ENCODE measurements at places on chromosomes 1 and 21.
A peak's percentile ranks its signal among the peaks of the same experiment; 100 is the strongest.

GRCh38 chr1:212773011-212773410 lies 18.6 kb downstream of the NSL1 start:
- no peak for DNase-seq

- peak; percentile 70 for DNase-seq
Observed at GRCh38 chr1:170670802-170671628, 7.1 kb downstream of the PRRX1 start.

DNA sequence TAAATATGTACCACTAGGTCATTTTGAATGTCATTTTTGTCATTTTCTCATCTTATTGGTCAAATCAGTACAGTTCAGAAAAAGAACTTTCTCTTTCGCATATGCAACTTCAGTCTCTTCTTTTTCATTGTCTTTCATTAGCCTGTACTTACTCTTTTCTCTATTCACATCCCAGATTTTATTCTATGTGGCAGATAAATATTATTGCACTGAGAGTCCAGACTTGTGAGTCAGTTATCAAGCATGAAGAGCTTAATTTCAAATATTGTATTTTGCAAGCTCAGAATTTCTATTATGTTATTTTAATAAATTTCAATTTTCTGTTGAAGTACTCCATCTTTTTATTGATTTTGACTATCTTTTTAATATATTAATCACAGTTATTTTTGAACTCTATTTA lies 105.2 kb upstream of the PALMD start:
- peak; percentile 29 for DNase-seq

DNA sequence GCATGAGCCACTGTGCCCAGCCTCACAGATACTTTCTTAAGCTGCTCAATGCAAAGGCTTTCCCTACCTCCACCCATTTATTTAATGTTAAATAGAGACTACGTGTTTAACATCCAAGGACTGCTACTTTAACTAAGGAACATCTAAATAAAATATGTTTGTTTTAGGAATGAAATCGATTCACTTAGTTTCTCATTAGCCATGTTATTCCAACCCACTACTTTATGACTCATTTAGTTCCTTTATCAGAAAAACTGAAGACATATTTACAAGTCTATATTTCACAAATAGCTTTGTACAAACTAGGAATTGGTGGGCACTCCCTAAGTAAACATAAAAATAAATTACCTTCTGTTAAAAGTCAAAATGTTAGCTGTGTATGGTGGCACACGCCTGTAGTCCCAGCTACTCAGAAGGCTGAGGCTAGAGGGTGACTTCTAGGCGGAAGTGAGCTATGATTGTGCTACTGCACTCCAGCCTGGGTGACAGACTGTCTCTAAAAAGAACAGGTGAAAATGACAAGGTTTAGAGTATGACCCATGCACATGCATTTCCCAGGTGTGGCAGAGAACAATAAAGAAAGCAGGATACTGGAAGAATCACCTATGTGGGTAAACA lies 39.9 kb upstream of the AK4 start:
- DNase-seq = no peak

- DNase-seq = peak; percentile 28
Observed at GRCh38 chr1:160149716-160150115, 1.7 kb upstream of the ATP1A4 start.

DNA sequence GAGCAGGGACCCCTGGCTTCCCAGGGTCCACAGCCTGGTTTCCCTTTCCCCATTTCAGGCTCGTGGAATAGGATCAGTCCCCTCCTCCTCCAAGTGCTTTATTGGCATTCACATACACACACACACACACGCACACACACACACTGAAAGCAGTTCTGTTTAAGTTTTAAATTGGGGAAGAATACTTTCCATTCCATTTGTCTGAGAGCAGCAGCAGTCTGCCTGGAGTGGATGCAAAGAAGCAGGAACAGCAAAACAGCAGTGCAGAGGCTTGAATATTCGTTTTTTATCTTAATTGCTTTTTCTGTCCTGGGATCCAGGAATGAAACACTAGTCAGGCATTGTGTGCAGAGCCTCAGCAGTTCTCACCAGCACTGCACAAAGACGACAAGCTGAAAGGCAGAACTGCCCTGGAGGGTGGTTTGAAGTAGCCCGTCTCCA lies 7.1 kb downstream of the CYB561D1 start:
- DNase-seq = no peak

DNA sequence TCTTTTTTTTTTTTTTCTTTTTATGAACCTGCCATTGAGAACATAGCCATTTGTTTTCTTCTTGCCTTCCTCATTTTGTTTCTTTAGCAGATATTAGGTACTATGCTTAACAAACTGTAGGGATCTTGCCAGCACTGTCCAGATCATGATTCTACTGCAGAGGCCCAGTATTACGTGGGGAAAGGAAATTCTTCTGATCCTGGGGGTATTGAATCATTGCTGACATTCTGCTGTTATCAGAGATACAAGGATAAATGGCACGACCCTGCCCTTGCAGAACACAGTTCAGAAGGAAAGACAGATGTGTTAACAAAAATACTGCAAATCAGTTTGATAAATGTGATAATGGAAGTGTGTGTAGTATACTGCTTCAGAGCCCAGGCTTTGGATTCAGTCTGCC lies 56.2 kb downstream of the BTBD8 start:
- peak; percentile 39 for DNase-seq

DNA sequence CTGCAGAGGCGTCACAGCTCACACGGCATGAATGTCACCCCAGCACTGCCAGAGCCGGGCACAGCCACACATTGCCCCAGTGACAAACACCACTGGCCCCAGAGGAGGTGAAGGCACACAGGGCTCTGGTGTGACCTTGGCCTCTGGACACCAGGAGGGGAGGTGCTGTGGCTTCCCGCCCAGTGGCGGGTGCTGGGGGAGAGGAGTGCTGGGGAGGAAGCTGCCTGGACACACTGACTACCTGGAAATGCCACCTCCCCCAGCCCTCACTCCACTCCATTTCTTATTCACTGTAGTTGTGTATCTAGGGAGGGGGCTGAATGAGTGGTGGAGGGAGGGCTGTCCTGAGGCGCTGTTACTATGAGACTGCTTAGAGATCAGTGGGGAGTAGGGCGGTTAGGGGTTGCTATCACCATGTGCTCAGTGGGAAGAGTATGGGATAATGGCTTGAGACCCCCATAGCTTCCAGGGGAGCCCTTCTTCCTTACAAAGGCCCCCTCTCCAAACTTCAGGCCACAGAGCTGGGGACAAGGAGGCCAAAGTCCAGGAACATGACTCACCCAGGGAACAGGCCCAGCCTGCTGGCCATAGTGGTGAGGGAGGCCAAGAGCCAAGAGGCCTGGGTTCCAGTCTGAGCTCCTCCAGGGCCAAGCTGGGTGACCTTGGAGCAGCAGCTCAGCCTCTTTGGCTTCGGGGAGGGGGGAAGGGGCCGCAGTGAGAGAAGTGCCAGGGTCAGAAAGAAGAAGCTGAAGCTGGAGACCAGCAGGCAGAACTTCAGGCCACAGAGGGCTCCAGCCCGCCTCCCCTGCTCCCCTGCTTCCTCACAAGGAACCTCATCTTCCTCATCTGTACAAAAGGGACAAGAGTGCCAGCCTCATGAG lies 40.1 kb downstream of the AHDC1 start:
- peak; percentile 52 for DNase-seq

DNA sequence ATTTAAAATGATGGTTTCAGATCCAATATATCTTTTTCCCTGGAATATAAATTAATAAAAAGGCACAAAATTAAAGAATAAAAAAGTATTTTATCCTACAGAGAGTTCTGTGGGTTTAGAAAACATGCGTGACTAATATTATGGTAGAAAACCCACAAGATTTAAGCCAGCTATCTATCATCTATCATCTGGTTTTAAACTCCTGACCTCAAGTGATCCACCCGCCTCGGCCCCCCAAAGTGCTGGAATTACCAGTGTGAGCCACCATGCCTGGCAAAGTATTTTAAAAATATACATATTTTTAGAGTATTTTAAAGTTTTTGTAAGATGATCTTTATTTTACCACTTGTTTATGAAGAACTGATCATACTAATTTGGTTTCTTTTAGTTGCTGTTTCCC lies 79.5 kb downstream of the NRIP1 start:
- DNase-seq = no peak

GRCh38 chr1:205506409-205507200 lies 2.1 kb downstream of the CDK18 start:
- DNase-seq = no peak

DNA sequence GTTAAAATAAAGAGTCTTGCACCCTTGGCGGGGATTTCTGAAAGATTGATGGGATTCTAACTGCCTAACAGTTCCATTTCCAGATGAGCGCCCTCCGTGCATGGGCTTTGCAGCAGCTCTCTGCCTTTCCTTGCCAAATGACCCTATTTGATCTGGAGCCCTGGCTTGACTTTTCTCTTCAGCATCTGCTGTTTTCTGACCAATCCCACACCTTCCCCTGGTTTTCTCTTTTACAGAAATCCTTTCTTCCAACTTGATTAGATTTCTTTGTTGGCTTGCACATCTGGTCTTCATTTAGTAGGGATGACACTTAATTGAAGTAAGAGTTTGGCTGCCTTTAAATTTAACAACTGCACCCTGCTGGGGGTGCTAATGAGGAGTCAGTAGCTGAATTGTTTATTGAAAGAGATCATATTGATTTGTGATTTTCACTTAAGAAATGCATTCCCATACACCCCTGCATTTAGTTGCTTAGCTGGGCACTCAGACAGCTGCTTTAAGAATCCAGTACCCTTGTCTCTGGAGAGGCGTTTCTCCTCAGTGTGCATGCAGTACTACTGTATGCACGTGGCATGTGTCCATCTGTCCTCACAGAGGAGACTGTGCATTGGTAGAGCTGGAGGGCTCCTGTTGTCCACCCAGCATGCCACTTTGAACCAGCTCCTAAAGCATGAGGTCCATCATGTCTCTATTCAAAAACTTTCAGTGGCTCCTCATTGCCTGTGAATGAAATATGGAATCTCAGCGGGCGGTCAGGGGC lies 99.7 kb downstream of the NOS1AP start:
- DNase-seq = no peak

DNA sequence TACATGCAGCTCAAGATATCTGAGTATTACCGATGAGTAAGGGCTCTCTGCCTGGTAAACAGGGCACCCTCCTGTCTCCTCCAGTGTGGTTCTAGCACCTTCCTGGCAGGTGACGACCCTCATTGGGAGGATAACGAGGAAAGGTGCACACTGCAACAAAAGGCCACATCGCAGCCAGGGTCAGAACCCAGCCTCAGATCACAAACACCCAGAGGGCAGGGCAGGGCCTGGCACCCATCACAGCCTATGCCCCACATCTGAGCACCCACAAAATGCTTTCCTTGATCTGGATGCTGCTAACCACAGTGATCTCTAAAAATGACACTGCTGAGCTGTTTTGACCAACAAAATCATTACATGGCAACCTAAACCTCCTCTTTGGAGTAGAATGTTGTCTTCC lies 23.8 kb downstream of the C1orf198 start:
- no peak for DNase-seq

DNA sequence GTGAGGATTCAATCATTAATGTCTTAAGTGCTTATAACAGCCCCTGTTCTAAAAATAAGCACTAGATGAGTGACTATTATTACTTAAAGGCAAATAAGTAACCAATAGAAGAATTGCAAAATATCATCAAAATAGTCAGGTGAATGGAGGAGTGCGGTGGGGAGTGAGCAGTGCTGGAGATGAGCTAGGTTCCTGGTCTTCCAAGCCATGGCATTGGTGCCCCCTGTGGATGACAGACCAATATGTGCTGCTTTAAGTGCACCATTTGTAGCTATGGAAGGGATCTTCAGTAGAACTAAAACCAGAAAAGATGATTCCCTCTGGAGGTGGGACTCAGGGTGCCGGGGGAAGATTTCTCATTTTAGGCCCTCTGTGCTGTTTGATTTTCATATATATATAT lies 46.1 kb upstream of the SLC30A1 start:
- peak; percentile 56 for DNase-seq

GRCh38 chr1:192914696-192915095 lies 105.9 kb downstream of the RGS2 start:
- no peak for DNase-seq

DNA sequence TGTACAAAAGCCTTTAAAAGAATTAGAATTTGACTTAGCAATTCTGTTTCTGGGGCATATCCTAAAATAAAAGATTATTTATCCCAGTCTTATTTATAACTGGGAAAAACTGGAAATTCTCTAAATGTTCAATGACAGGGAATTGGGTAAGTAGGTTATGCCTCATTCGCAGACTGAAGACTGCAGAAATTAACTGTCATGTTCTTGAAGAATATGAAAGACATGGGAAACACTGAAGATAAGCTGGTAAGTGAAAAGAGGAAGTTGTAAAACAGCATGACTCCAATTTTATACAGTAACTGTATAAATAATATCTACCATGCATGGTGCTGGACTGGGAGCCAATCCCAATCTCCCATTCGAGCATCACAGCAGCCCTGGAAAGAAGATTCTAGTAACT lies 50.6 kb upstream of the SLC2A1 start:
- DNase-seq = no peak

GRCh38 chr1:12415038-12415466 lies 185.2 kb downstream of the VPS13D start:
- DNase-seq = peak; percentile 13

DNA sequence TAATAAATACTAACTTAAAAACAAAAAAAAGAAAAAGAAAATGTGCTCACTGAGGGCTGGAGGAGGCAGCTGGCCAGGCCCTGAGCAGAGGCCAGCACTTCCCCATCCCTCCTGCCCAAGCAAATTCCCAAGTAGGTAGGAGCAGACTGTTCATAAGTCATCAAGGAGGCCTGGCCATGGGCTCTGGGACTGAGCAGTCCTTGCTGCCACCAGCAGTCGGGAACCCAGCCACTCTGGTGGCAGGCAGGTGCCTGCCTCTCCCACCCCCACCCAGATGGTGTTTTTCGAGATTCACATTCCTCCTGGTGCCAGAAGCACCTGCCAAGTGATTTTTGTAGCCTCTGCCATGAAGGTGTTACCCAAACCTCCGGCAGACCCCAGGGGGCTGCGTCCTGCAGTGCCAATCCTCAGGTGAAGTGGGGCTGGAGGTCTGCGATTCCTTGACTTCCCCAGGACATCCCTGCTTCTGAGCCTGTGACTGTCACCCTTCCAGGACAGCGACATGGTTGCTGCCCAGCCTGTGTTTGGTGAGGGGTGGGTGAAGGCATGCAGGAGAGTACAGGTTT lies 204.2 kb upstream of the TMEM51 start:
- no peak for DNase-seq

GRCh38 chr1:206524739-206525364 lies 17.5 kb downstream of the RASSF5 start:
- DNase-seq = no peak

DNA sequence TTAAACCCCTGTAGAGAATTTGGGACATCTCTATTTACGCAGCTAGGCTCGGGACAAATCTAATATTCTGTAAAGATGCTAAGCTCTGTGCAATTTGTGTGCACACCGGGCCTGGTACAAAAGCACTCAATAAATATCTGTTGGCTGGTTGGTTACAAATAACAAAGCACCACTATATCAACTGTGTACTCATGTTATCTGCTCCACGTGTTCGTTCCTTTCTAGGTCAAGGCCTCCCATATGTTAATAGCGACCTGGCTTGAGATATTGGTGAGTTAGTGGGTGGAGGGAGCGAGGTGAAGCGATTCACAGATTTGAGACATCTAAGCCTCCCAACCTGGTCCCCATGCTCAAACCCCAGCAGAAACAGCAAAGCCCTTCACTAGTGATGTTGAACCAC lies 47.1 kb upstream of the KAZN start:
- no peak for DNase-seq
